Fibroblast of skin of right quadriceps (primary cell): ENCODE measurements at places on chromosomes 11 and 22.

GRCh38 chr11:35464308-35464707 lies 45.0 kb upstream of the SLC1A2 start:
- peak; percentile 31 for DNase-seq

DNA sequence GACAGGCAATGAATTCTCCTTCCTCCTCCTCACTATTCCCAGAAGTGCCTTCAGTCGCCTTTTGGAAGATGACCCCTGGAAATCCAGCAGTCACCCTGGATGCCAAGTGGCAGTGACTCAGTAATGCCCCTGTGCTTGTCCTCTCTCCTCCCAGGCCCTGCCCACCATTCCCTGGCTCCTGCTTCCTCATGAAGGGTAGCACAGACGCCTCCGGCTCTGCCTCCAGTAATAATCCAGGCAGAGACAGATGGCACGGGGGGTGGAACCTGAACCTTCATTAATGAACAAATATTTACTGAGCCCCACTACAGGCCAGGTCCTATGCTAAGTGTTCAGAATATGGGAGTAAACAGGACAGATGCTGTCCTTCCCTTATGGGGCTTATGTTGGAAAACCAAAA lies 23.2 kb downstream of the SYT13 start:
- no peak for DNase-seq

- DNase-seq: no peak
These were observed 45.7 kb upstream of the SHANK2 start for GRCh38 chr11:71298016-71298550.

DNA sequence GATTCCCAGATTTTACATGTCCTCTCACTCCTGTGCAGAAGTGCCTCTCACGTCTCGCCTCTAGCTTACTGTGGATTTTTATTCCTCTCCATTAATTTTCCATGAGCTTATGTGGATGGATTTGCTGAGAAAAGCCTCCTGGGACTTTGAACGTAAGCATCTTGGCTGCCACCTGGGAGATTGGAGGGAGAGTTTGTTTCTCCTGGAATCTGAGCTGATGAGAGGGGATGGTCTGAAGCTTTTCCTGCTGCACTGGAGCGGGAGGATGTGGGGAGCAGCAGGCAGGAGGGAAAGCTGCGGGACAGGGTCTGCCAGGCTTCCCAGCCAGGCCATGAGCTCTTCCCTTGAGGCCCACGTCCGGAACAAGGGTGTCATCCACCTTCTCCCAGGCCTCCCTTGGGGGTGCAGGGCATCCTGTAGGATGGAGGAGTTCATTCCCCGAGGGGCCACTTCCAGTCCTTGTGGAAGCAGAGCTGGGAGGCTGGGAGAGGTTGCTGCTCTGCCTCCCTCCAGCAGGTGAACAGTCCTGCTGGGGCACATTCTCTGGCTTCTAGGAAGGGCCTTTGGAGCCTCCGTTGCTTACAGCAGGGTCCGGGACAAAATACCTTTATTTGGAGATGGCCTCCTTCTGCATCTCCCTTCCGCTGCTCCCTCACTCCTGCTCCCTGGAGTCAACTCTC lies 3.6 kb upstream of the SHANK2 start:
- no peak for DNase-seq

DNA sequence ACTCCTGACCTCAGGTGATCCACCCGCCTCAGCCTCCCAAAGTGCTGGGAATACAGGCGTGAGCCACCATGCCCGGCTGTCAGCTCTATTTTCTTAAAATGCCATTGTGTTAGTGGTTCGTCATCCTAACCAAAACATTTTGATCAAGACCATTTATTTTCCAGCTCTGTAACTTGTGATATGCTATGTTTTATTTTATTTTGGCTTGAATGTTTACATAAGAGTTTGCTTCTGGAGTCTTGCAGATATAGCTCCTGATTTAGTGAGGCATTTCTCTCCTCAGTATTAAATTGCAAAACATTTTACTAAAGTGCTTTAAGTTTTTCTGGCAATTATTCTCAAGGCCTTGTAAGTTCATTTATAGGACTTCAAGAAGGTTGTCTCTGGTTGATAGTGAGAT lies 4.4 kb downstream of the EP300 start:
- no peak for DNase-seq

DNA sequence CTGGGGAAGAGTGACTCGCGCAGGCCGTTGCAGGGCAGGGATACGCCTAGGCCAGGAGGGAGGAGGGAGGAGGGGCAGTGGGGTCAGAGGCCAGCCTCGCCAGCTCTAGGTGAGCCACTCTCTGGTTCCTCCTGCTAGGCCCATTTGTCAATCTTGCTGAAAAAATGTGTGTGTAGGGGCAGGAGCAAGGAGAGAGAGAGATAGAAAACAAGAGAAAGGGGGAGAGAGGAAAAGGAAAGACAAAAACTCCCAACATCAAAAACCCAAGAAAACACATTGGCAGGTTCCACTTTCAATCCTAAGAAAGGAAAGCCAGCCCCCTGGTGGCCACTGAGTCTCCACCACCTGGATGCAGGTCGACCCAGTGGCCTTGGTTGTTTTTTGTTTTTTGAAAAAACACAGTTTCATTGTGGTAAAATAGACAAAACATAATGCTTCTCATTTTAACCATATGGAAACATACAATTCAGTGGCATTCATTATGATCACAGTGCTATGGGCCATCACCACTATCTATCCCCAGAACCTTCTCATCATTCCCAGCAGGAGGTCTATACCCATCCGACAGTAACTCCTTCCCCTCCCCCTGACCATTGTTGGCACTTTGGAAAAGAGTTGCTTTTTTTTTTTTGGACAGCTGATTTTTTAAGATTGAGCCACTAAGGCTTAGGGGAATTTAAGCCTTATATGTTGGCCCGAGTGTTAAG lies 10.9 kb downstream of the OMP start:
- DNase-seq: peak; percentile 30

DNA sequence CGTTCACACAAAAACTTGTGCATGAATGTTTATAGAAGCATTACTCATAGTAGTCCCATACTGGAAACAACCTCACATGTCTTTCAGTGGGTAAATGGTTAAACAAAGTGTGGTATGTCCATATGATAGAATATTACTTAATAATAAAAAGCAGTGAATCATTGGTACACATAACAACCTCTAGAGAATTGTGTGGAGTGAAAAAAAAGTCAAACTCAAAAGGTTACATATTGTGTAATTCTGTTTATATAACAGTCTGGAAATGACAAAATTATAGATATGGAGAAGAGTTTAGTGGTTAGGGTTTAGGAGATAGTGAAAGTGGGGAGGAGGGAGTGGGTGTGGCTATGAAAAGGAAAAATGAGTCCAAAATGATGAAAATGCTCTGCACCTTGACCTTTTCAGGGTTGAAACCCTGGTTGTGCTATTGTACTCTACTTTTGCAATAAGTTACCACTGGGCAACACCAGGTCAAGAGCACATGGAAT lies 243.4 kb upstream of the DDI1 start:
- DNase-seq: no peak

DNA sequence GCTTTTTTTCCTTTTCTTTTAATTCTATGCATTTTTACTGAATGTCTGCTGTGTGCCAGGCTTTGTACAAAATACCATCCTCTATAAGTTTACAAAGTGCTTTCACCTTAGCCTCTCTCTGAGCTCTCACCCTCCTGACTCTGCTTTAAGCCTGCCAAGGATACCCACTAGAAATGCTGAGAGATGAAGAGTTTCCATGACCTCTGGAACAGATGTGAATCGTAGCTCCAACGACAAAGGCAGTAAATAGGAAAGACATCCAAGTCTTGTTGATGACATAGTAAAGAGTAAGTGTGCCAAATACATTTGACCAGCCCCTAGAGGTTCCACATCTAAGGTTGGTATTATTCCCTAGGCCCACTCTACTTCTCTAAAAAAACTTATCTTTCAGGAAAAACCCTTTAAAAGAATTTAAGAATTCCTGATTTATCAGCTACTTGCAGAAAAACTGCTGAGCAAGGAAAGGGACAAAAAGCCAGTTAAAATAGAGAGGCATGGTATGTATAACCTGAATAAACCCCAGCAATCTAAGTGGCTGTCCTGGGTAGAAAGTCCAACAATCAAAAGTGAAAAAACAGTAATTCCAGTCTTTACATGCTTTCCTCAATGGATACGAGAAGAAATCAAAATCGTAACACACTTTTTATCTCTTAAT lies 45.4 kb downstream of the GAB2 start:
- DNase-seq: no peak

DNA sequence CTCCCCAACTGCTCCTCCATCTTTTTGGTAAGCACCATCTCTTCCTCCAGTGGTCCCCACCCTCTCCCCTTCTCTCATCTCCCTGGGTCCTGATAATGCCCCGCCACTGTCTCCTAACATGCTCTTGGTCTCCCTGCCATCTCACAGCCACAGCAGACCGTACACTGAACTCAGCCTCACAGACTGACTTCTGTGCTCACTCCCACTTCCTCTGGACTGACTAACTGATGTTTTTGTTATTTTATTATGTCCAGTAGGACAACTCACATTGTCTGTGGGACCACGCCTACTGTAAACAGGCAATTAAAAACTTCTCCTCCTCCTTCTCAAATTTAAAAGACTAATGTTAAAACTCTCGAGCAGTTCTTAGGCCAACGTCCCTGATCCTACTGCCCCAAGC lies 2.6 kb upstream of the GNAZ start:
- DNase-seq: no peak

GRCh38 chr11:114243461-114244372 lies 52.5 kb upstream of the NNMT start:
- no peak for DNase-seq

GRCh38 chr11:115921986-115922385 lies 417.8 kb upstream of the CADM1 start:
- no peak for DNase-seq
